Sciatic nerve (tissue), 2 donors: ENCODE measurements at places on chromosomes 11 and 22.

DNA sequence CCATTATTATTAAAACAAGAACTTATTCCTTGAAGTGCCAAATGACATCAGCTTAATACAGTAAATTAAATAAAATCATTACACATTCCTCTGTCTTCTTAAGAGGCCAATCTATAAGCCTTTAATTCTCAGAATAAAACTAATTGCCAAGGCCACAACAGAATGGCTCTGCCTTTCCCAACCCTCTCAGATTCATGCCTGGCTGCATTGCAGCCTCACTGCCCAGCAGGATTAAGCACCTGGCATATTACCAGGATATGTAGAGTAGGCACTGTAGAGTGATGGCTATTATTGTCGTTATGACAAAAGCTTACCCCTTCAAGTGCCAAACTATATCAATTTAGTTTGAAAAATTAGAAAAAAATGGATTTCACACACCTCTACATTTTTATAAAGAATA, 9.4 kb upstream of the CALCA start:
- no peak for DNase-seq

- peak; percentile 6 for DNase-seq
Measured at GRCh38 chr22:47064416-47064815, 302.0 kb downstream of the TBC1D22A start.

- no peak for DNase-seq
Measured at GRCh38 chr11:102251423-102251822, 65.9 kb upstream of the BIRC3 start.

DNA sequence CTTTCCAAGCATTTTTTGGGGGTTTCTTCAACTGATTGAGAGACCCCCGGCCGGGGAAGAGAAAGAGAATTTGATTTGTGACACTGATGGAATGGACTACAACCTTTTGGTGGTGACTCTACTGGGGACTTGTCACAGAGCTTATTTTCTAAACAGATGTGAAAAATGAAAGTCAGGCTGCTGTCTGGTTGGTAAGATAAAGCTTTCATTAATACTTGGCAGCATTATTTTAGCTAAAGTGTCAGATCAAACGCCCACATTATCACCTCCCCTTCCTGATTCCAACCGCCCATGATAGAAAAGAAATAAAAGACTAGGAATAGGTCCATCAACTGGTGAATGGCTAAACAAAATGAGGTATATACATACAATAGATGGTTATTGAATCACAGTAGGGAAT, 45.6 kb upstream of the EHF start:
- no peak for DNase-seq

DNA sequence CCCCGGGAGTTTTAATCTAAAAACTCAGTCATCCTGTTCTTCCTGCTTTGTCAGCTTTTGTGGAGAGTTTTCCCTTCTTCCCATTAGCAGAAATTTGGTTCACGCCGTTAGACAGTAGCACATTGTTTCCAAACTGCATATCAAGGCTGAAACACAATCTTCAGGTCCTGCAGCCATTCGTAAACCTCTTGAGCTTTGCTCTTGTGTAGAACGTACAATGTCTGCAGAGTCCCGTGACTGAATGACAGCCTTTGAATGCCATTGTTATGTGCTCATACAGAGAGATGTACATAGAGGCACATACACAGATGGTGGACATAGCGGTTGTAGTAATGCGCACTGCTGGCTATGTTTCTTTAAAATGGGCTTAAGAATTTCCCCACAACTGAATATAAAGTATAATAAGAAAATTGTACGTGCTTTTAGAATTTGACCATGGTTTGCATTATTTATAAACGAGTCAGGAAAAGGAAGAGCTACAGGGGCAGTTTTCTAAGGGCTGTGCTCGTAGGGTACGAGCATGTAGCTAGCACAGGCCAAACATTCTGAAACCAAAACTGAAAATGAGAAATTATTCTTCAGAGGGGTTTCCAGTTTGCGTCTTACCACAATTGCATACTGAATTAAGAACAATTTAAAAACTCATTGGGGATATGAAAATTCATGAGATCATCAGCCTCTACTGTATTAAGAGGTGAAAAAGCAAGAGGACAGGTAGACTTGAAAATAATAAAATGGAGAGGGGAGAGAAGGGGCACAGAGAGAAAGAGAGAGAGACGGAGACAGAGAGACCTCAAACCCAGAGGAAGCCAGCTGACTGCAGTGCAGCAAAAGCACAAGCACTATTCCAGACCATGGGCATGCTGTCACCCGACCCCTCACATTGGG, 310.1 kb downstream of the CADM1 start:
- no peak for DNase-seq

DNA sequence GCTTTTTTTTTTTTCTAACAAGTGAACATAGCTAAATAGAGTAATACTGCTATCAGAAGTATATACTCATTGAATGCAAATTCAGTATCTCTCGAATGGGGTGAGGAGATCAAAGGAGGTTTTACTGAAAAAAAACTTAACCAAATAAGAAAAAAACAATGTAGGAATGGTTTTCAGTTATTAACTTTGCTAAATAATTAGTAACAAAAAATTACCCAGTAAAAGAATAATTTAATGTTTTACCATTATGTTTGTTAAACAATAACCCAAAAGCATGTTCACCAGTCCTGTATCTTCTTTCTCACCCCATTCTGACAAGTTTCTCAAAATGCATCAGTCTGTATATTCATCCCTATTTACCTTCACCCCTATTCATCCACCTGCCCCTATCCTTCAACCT, 22.6 kb upstream of the CTSC start:
- no peak for DNase-seq

DNA sequence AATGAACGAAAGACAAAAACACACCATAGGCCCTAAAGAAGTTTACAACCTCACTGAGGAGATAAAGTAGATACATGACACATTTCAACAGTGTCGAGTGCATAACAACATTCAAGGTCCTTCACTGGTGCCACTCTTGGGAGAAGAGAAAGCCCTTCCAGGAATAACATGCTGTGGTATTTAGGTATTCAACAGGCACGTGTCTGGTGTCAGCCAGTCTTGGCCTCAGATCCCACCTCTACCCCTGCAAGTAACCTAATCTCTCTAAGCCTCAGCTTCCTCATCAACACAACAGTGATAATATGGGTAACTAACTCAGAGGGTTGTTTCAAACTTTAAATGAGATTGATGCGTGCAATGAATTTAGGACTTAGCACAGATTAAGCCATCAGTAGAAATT, 235.0 kb upstream of the ZC3H12C start:
- no peak for DNase-seq

DNA sequence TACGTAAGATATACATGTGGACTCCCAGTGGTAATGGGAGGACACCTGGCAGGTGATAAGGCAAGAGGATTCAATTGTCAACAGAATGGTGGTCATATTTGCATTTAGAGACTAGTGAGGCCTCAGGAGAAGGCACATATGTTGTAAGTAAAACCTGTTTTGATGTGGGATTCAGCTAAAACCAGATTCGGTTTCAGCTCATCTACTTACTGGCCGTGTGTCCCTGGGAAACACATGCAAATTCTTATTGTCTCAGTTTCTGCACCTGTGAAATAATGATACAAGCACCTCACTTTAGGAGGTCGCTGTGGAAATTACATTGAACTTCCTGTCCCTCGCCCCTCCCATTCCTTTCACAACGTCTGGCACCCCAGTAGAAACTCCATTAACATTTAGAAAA, 78.9 kb upstream of the FIBIN start:
- no peak for DNase-seq

DNA sequence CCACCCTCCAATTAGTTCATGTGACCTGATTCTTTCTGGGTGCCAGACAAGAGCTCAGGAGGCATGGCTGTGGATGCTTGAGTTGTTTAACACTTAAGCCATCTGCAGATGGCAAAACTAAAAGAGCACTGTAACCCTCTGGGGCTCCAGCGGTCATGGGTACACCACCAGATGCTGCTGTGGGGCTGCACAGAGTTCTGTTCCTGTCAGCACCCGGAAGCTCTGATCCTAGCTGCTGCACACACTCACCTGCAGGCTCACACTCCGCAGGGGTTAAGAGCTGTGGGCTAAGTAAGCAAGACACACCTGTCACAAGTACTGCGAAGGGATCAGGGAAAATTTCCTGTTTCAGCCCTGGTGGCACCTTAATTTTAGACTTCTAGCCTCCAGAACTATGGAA, 307.8 kb downstream of the C11orf87 start:
- no peak for DNase-seq

- no peak for DNase-seq
Measured at GRCh38 chr11:63448646-63449045, 42.3 kb downstream of the PLAAT5 start.

DNA sequence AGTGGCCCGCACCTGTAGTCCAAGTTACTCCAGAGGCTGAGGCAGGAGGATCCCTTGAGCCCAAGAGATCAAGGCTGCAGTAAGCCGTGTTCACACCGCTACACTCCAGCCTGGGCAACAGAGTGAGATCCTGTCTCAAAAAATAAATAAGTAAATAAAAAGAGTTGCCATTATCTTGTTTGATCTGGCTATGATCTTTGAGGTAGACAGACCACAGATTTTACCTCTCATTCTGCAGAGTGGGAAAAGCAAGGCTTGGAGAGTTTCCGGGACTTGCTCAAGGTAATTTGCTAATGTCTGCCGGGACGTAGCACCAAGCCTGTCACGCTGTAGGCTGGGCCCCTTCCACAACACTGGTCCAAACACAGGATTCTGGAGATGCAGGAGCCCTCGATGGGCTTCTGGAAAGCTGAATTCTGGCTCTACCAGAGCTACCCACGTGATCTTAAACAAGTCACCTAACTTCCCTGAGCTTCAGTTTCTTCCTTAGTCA, 6.8 kb downstream of the GRAP2 start:
- DNase-seq: no peak

DNA sequence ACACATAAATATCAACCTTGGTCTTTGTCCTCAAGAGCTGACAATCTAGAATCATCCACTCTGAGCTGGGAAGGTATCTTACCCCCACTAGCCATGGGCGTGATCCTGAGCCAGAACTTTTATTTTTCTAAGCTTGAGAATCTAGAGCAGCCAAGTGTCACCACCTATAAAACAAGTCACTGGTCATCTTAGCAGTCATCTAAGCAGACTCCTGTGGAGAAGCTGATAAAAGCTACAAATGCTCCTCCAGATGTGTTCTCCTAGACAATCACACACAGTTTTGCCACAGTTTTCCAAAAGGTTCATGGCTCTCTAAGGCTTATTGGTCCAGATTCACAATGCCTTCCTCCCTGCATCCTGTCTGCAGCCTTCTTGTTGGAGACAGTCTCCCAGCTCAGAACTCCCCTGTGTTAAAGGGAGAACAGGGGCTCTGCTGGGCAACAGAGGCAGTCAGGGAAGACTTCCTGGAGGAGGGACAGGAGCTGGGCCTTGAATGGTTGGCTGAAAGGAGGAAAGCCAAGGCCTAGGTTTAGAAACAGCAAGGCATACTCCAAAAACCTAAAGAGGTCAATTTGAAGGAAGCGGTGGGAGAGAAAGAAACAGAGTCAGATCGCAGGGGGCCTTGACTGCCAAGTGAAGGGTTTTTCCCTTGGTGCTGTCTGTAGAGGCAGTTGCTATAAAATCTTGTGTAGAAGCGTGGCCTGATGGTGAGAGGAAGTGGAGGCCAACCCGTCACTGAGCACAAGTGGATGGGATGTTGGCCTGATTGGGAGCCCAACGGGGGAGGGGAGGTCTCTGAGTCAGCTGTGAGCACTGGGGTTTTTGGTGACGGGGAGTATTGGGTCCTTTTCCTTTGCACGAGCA, 42.0 kb downstream of the ALX4 start:
- peak; percentile 56 for DNase-seq

DNA sequence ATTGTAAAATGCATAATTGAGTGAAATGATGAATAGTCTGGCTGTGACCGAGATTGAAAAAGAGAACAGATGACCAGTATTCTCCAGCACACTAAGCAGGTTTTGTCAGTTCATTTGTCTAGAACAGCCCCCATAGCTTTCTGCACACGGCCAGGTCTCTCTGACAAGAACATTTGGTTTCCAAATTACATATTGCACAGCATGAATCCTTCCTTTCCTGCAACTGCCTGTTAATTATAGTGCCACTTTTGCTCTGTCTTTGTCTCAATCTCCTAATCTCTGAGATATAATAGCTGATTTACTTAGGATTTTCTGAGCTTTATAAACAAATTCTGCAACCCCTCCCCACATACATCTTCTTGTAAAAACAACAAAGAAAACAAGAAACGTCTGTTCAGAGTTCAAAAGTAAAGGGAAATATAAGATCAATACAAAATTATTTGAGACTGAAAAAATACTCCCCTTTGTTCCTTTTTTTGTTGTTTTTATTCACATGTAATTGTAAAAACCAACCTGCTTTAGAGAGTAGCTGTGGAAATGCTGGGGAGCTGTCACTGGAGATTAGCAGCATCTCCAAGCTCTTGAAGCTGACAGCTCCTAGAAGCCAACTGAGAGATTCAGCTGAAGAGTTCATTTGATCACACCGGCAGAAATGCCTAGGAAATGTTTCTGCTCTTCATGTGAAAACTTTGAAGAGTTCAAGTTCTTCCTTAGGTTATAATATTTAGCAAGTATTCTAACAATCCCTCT, 998.1 kb downstream of the DLG2 start:
- no peak for DNase-seq

DNA sequence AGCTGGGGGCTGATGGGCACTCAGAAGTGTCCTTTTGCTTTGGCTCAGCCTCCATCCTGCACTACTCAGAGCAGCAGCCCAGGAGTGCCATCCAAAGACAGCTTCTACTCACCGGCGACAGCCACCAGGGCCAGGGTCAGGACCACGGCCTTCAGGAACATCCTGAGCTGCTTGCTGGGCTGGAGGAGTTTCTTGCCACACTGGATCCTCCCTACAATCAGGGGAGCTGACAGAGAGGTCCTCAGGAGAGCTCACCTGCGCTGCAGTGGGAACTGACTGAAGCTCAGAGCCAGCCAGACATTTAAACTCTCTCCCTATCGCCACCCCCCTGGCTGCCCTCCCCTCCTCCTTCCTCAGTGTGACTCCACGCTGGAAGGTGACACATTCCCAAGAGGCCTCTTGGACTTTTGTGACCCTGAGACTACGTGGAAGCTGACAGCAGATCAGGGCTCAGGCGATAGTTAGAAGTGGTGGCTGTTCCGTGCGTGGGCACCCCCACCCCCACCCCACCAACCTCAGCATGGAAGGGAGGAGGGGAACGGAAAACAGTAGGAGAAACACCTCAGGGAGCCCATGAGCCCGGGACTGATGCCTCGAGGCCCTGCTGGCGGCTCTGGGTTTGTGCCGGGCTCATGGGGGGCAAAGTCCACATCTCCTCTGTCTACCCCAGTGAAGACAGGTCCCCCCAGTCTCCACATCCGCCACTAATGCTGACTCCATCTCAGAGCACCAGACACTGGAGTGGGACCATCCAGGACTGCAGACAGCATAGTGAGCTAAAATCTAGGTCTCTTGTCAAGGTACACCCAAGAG, at the start of gene APOA4:
TSS of gene APOA4 (minus strand) at position 274 of the 813 bp plus-strand sequence. CDS start at position 161, 113 bp downstream.
- DNase-seq: no peak

- no peak for DNase-seq
Measured at GRCh38 chr11:27972522-27973170, 135.3 kb downstream of the KIF18A start.
